ENCODE measurements at places on chromosomes 5 and 9.
A peak's percentile ranks its signal among the peaks of the same experiment; 100 is the strongest.

DNA sequence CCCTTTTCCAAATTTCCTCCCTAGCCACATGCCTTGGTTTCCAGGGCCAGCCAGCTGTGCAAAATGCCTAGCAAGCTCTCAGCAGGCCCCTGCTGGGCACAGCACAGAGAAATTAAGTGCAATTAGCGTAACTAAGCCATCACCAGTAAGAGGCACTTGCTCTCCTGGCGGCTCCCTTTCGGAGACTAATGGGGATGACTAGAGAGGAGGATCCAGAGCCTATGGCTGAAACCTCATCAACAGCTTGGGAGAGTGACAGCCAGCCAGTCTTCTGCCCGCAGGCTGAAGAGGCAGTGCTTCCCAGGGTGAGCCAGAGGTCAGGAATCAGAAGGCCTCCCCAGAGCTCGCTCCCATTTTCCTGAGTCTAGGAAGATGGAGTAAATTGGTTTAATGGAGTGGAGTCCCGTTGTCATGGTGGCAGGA, 108.4 kb downstream of the KCNIP1 start:
- DNase-seq = no peak

DNA sequence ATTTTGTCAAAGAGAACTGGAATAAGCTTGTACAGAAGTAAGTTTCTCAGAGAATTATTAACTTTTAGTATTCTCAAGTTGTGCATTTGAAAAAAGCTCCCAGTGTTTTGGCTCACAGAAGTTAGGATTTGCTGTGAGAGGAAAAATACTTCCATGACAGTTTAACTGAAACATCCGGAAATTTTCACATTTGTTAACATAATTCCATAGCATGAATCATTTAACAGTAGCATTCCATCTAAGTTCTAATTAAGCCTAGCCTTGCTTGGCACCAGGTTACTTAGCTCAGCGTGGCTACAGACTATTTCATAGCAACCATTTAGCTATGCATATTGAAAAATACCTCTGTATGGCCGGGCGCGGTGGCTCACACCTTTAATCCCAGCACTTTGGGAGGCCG, 90.8 kb downstream of the LNPEP start:
- no peak for DNase-seq

- DNase-seq = no peak
Observed at GRCh38 chr9:126608551-126608950, 5.2 kb upstream of the LMX1B start.

- no peak for DNase-seq
Observed at GRCh38 chr9:76817489-76817888, 53.3 kb downstream of the PCA3 start.

DNA sequence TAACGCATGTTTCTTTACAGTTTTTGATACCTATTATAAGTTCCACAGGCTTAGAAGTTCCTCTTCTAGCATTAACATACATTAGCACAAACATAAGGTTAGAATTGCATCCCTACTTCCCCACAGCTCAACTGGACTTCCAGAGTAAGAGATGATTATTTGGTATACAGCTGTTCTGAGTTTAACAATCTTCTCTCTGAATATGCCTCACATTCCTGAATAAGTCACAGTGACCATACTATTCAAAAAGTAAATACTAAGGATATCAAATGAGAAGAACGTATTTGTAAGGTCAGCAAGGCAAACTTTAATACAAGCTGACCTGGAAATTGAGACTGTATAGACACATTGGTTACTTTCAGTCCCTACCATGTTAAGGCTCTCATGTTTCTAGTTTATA, 21.3 kb downstream of the NR6A1 start:
- DNase-seq = no peak

- DNase-seq = no peak
Observed at GRCh38 chr9:5735072-5735471, 97.8 kb downstream of the ERMP1 start.

DNA sequence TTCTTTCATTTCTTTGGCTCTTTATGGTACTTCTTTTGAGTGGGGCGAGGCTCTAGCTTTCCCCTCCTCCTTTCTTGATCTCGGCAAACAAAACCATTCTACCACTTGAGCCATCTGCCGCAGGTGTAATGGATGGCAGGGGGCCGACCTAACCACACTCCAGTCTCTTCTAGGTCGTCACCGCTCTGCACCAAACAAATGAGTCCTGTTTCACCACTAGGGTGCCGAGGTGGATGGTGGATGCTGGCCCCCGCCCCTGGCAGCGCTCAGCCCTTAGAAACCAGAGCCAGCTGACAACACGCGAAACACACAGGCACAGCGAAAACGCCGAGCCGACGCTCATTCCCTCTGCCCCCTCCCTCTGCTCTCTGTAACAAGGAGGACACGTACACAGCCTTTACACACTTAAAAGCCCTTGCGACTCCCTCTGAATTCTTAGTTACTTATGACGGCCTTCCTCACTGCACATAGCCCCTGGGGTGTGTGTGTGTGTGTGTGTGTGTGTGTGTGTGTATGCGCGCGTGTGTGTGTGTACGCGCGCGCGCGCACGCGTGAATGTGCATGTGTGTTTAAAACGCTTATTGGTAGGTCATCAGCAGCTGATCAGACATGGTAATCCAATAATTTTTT, 199.4 kb downstream of the MEF2C start:
- DNase-seq = no peak

- DNase-seq = no peak
Observed at GRCh38 chr5:159098603-159099436, 896 bp downstream of the EBF1 start.

DNA sequence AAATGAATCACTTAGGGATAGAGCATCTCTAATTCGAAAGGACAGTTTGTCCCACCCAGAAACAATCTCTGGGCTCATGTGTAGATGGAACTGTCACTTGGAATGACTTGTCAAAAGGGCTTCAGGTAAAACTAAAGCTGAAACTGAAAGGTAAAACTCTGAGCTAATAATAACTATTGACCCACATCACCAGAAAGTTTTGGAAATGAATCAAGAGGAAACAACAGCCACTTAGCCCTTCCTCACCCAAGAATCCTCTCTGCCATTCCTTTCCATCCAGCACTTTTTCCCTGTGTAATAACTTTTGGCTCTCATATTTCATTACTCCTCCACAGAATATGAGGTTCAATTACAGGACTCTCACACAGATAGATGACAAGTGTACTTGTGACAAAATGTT, 14.0 kb upstream of the GLRX start:
- no peak for DNase-seq

DNA sequence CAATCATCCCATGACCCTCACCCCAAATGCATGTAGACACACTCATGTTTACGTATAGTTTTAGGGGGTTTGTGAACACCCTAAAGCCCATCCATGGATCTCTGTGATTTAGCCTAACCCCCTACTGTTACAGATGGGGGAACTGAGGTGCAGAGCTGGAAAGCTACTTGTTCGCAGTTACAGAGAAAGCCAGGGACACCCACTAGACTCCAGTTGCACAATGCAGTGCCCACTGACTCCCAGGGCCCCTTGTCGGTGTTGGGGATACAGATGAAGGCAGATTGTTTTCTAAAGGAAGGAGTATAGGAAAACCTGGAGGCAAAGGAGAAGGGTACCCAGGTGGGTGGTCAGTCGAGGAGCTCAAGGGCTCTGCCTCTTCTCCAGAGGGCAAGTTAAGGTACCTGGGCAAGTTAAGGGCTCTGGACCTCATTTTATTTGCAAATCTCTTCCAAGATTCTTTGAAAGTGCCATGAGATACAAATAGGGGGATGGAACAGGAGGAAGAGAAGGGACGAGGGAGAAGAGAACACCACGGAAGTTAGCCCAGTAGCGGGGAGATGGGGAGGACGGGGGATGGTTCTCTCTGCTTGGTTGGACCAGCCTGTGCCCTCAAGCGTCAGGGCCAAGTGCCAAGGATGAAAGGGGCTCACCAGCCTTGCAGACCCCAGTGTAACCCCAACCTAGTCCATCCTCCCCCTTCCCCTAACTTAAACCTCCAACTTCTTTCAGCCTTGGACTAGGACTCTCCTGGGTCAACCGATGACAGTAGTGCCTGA, 958 bp downstream of the MYOZ3 start:
- DNase-seq = no peak

DNA sequence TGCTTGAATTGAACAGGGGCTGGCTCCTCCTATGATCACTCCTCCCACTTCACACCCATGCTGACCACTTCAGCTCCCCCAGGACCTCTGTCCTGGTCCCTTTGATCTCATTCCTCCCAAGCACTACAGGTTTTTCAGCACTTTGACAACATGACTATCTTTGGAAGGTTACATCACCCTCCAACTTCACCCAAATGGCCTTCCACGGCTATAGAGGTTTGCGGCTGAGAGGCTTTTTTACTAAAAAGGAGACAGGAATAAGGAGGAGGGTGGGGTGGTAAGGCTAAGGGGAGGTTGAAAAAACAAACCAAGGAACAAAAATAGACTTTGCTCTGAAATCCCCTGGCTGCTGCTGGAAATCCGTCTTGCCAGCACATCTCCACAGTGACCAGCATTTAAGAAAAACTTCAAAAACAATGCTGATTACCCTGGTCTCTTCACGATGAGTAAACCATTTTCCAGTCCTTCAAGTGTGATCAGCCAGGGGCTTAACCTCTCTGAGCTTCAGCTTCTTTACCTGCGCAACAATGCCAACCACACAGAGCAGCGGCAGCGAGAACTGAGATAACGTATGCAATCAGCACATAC, 102.7 kb downstream of the DPYSL3 start:
- no peak for DNase-seq

- no peak for DNase-seq
Observed at GRCh38 chr9:70352356-70352755, 62.1 kb downstream of the KLF9 start.

DNA sequence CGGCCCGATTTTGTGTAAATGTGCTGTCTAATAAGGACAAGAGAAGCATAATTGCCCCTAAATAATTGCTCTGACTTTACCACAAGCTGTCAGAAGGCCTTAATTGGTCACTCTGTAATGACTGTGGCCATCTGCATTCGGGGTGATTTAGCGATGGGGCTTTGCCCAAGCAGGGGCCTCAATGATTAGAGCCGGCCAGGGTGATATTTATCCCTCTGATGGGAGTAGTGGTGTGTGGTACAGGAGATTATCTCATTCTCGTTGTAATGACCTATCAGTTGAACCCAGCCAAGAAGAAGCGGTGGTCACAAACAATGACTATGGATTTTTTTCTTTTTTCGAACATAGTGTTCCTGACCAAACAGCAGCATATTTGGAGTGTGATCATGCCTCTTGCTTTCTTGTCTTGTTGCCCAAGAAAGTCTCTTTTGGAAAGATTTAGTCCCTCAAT, 72.0 kb upstream of the SAP30L start:
- DNase-seq = peak; percentile 76

GRCh38 chr5:170986598-170986997, 124.8 kb downstream of the RANBP17 start:
- DNase-seq = no peak

DNA sequence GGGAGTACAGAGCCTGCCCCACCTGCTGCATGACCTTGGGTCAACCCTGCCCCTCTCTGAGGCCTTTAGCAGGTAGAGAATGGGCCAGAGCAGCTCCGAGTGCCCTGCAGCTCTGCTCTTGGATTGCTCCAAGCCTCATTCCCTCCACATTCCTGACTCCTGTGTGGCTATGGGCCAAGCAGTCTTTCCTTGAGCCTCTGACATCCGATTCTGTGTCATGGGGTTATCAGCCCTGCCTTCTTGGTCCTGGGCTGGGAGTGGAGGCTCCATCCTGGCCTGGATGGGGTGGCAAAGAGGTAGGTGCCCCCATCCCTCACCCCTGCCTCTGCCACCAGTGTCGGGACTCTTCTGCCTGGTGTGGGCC, 13.7 kb downstream of the FPGS start:
- DNase-seq = no peak

DNA sequence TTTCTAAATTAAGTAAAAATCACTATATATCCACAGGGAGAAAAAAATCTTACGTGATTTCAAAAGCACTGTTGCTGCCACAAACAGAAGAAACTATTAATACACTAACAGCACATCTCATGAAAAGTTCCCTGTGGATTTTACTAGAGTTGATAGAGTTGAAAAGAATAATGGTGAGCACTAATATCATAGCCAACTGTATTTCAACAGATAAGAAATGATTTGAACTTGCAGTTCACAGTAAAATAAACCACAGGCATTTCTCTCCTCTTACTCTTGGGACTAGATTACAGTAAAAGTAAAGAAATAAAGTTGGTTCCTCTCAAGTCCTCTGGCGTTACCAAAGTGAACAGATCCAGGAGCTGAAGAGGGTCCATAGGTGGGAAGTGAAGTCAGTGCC, 27.9 kb downstream of the AGTPBP1 start:
- no peak for DNase-seq

- no peak for DNase-seq
Observed at GRCh38 chr5:131396015-131396414, 132.2 kb downstream of the CDC42SE2 start.

GRCh38 chr9:602716-603115, 238.8 kb upstream of the DMRT1 start:
- no peak for DNase-seq

- DNase-seq = no peak
Observed at GRCh38 chr5:96714951-96715451, 52.8 kb downstream of the CAST start.

GRCh38 chr5:84715091-84715490, 330.4 kb upstream of the EDIL3 start:
- no peak for DNase-seq

- no peak for DNase-seq
Observed at GRCh38 chr5:153998010-153998409, 40.7 kb downstream of the FAM114A2 start.

- DNase-seq = no peak
Observed at GRCh38 chr9:110282018-110282738, 25.9 kb upstream of the TXN start.

DNA sequence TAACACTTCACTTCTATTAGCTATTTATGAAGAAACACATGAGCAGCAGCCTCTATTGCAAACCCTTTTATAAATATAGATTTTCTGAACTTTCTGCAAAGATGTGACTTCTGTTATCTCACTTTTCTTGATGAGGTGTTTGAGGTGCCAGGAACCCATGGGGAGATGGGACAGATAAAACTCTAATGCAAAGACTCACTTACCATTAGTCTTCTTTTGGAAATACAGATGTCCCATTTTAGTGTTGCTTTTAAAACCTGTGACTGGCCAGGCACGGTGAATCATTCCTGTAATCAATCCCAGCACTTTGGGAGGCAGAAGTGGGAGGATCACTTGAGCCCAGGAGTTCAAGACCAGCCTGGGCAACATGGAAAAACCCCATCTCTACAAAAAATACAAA, 171.3 kb upstream of the GAS1 start:
- no peak for DNase-seq

GRCh38 chr5:125189531-125189941, 443.1 kb upstream of the ZNF608 start:
- no peak for DNase-seq

- DNase-seq = no peak
Observed at GRCh38 chr5:51488803-51489642, 105.8 kb downstream of the ISL1 start.

GRCh38 chr5:146813346-146814157, 65.0 kb downstream of the PPP2R2B start:
- no peak for DNase-seq

All from hematopoietic multipotent progenitor cell treated with erythropoietin and hydrocortisone succinate and interleukin-3 and kit ligand, for 15 days (in vitro differentiated cells).